AG10803 (cell line): ENCODE measurements at places on chromosomes 13 and 19.
A peak's percentile ranks its signal among the peaks of the same experiment; 100 is the strongest.

GRCh38 chr19:3765121-3765520, 2.6 kb downstream of the MRPL54 start:
- DNase-seq: no peak

- DNase-seq: peak; percentile 56
These were observed 63.9 kb downstream of the LHFPL6 start for GRCh38 chr13:39538816-39539790.

DNA sequence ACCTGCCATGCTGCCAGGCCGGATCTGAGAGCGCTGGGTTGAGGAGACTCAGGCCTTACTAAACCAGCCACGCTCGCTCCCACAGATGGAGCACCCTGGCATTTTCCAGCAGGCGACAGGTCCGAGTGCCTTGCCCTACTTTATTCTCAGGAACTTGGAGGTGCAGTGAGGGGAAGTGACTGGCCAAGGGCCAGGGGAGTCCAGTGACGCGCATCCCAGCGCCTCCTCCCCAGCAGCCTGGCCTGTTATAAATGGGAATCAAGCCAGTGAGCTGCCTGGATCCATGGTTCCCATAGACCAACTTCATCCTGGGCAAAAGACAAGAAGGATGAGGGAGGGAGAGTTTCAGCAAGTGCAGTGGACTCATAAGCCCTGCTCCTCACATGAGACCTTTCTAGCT, 35.5 kb downstream of the TMED1 start:
- no peak for DNase-seq

- no peak for DNase-seq
These were observed 29.0 kb downstream of the CARS2 start for GRCh38 chr13:110676595-110677587.

- DNase-seq: no peak
These were observed 15.8 kb downstream of the MRPS31 start for GRCh38 chr13:40755082-40755700.

- DNase-seq: no peak
These were observed 1152.9 kb downstream of the SLITRK1 start for GRCh38 chr13:82729401-82729800.

- peak; percentile 78 for DNase-seq
These were observed 499 bp downstream of the LSM7 start for GRCh38 chr19:2327773-2328400.

DNA sequence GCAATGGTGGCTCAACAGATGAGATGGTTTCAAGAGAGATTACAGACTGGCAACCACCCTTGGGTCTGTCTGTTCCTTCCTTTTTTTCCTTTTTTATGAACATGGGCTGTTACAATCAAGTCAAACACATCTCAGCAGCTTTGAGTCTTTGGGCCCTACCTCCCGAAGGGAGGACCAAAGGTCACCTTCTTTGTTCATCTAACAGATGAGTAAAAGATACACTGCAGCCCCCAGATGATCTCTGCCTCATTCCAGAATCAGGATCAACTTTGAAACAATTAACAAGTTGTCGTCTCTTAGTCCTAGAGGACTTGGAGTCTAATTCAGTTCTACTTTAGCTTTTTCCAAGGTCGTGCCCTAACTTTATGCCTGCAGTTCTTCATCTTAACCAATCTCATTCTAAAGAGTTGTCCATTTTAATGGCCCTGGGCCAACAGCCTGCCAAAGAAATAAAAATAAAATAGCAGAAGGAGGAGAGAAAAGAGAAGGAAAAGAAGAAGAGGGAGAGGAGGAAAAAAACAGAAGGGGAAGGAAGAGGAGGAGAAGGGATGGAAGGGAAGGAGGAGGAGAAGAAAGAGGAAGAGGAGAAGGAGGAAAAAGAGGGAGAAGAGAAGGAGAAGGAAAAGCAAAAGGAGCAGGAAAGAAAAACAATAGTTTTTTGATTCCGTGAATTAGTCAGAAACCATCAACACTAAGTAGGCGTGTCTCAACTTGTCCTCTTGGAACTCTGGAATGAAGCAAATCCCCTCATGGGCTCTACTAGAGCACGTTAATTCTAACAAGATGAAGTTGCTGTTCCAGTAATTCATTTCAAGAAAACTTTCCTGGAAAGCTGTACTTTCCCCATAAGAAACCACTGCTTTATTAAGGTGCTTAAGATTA, 281.2 kb downstream of the FOXO1 start:
- no peak for DNase-seq

- no peak for DNase-seq
These were observed 154.3 kb downstream of the LMO7 start for GRCh38 chr13:75790198-75790970.
